Activated CD8-positive, alpha-beta memory T cell treated with anti-CD3 and anti-CD28 coated beads for 48 hours (primary cell): ENCODE measurements at places on chromosomes 6 and 20.

DNA sequence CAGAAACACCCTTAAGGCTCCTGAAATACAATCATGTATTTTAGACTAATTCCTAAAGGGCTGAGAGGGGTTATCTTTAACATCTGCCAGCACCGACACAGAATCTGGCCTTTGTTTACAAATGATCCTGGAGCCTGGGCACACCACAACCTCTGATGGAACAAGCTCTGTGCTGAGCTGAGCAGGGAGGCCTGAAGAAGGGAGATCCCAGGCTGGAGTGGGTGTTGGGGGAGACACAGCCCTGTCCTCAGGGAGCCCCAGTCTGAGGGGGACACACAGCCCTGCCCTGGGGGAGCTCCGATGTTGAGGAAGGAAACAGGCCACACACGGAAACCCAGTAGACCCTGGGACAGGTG, 130.5 kb downstream of the VEGFA start:
- DNase-seq: no peak

DNA sequence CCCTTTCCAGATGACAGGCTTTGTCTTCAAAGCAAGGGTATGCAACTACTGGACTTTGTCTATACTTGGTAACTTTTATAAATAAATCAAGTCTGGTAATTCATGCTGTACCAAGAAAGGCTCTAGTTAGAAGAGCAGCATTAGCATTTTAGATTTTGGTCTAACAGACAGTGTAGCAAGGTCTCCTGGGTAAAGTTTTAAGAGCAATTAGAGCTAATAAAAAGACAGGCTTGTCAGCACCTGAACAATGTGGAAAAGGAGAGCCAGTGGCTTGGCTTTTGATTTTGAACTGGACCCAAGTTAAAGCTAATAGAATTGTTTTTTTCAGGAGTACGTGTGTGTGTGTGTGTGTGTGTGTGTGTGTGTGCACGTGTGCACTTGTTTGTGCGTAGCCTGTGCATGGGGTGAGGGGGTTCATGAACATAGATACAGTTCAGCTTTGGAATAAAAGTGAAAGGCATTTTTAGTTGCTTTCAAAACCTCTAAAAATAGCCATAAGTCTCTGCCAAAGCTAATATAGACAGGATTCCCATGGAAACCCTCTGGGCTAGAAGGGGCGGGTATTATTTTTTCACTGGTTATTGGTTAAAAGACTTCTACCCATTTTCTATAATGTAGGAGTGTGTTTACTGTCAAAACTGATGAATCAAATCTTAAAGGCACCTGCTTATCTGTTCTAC, 138.4 kb downstream of the KCNQ5 start:
- DNase-seq: no peak

DNA sequence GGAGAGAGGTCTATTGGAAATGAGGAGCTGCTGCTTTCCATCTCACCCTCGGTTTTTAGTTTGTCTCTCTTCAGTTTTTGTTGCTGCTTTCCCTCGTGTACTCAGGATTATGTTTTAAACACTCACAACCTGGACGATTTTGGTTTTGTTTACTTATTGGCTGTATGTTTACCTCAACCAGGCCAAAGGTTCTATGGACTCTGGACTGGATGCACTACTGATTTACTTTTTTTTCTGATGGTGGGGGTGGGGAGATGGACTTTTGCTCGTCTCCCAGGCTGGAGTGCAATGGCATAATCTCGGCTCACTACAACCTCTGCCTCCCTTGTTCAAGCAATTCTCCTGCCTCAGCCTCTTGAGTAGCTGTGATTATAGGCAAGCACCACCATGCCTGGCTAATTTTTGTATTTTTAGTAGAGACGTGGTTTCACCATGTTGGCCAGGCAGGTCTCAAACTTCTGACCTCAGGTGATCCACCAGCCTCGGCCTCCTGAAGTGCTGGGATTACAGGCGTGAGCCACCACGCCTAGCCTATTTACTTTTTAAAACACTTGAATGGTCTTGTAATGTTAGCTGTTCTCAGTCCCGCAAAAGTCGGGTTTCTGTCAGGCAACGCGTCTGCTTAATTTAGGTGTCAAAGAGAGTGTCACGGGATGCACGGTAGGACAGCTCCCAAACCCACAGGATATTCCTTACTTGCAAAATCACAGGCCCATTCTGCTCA, 148.2 kb upstream of the RIPOR2 start:
- no peak for DNase-seq

DNA sequence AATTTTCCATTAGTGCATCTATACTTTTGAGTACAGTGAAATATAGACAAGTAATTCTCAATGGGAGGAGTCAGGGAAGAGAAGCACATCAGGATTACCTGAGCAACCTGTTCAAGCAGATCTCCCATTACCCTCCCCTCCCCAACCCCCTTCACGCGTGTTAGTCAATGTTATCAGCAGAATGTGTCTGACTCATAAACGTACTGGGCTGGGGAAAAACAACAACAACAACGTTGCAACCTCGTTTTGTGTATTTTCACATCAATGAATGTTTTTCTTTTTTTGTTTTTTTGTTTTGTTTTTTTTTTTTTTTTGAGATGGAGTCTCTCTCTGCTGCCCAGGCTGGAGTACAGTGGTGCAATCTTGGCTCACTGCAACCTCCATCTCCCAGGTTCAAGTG, 287.0 kb upstream of the STXBP5 start:
- DNase-seq: no peak

DNA sequence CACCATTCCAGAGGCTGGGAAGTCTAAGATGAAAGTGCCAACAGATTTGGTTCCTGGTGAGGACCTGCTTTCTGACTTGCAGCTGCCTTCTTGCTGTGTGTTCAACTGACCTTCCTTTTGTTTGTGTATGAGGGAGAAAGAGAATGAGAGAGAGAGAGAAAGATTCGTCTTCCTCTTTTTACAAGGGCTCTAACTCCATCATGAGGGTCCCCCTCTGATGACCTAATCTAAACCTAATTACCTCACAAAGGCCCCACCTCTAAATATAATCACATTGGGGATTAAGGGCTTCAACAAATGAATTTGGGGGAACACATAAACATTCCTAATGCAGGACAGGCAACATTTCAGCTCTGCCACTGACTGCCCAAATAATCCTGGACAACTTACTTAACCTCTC, 130.7 kb downstream of the PLCB1 start:
- no peak for DNase-seq

GRCh38 chr6:164247106-164247505, 832.6 kb downstream of the QKI start:
- no peak for DNase-seq

GRCh38 chr6:30727920-30728553, 7.9 kb downstream of the TUBB start:
- no peak for DNase-seq

DNA sequence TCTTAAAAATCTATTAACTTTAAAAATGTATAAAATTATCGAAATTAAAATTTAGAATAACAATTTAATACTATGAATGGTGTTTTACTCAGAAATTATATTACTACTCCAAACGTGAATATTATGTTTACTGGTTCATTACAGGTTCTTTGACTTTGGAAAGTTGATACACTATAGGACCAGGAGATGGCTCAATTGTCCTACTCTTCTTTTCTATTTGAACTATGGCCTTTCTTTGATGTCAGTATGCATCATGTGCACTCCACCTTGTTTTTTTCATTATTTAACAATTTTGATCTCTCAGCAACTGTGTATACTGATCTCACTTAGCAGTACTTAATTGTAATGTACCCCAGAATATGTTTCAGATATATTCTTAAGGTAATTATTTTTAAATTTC, 391.5 kb upstream of the MANEA start:
- no peak for DNase-seq

- no peak for DNase-seq
These were observed 421.8 kb upstream of the SLC35B3 start for GRCh38 chr6:8857160-8857559.

GRCh38 chr20:33863440-33864323, 52.5 kb downstream of the CHMP4B start:
- no peak for DNase-seq

- DNase-seq: no peak
These were observed 37.5 kb downstream of the FKBP5 start for GRCh38 chr6:35651244-35651643.

DNA sequence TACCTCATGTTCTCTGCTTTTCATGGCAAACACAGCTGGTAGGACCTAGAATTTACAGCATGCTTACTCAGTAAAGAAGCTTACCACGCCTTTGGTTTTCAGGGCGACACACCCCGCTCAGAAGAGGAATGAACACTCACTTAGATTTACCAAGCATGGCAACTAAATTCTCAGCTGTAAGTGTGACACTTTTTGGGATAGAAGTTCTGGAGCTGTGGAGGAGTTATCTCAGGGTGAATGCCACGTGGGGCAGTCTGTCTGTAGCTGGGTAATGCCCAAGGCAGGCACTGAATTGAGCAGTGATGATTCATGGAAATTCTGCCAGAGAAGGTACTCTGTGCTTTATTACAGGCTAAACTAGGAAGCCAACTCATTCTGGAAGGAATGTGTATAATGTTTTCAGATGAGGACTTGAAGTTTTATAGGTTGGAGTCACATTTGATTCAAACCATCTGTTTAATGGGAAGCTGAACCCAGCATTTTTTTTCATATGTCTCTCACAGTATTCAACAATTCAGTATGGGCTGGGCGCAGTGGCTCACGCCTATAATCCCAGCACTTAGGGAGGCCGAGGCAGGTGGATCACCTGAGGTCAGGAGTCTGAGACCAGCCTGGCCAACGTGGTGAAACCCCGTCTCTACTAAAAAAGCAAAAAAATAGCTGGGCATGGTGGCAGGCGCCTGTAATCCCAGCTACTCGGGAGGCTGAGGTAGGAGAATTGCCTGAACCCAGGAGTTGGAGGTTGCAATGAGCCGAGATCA, 3.5 kb upstream of the PRIM2 start:
- no peak for DNase-seq

- DNase-seq: no peak
These were observed 107.8 kb downstream of the FBXO5 start for GRCh38 chr6:152874846-152875568.

GRCh38 chr20:25319241-25320034, 71.2 kb downstream of the ABHD12 start:
- no peak for DNase-seq

DNA sequence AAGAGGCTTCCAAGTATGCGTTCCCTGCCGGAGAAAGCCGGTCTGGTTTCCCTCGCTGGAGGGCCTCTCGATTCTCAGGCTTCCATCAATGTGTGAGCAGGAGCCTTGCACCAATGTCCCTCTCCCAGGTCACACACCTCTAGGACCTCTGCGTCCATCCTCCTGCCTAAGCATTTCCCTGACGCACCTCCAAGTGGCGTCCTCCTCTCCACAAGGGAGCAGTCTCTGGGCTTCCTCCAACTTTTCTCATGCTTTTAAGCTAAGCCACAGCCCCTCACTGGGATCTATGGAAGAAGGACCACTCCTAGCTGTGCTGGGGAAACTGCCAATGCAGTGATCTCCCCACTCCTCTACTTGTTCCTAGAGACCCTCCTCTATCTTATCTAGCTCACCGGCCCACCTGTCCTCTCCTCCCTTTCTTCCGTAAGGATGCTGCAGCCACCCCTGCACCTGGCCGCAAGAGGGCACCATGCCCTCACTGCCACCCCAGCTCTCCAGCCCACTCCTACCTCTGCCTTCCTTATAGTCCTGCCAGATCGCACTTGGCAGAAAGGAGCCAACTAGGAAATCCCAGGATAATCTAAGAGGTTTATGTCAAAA, 258.7 kb downstream of the LRFN2 start:
- DNase-seq: no peak

DNA sequence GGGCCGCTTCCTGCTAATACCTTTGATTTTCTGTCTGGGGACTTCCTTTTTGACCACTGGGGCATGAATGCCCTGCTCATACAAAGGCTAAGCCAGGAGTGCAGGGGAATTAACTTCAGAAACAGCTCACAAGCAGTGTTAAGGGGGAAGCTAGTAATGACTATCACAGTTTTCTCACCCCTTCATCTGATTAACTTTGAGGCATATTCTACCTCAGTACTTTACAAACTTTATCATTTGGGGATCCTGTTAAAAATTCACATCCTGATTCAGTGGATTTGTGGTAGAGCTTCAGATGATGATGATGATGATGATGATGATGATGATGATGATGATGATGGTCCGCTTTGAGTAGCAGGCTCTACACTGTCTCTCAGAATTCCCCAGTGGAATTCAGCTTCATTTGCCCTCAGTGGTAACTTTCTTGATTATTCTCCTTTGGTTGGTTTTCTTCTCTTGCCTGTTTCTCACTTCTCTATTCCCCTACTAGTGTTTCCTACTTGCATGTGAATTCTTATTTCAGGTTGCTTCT, 78.4 kb upstream of the TMEM170B start:
- no peak for DNase-seq

DNA sequence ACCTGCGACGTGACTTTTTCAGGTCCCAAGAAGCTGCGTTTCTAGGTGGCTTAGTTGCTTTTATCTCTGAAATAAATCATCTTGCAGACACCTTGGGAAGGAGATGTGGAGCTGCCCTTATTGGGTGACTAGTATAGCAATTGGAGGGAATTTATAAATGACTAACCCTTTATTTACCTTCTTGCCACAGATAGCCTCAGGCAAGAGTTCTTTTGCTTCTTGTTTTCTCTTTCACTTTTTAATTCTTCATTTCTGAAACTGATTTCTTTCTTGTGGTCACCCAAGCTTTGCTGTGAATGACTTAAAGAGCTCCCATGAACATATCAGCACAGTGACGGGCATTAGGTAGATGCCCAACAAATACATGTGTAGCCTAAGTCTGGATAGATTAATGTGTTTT, 3.0 kb downstream of the ADGRF4 start:
- no peak for DNase-seq

- no peak for DNase-seq
These were observed 150.2 kb downstream of the CDH26 start for GRCh38 chr20:60108397-60108796.

GRCh38 chr6:16698997-16699868, 62.0 kb downstream of the ATXN1 start:
- no peak for DNase-seq

GRCh38 chr6:34486106-34486740, 20.3 kb downstream of the PACSIN1 start:
- no peak for DNase-seq

DNA sequence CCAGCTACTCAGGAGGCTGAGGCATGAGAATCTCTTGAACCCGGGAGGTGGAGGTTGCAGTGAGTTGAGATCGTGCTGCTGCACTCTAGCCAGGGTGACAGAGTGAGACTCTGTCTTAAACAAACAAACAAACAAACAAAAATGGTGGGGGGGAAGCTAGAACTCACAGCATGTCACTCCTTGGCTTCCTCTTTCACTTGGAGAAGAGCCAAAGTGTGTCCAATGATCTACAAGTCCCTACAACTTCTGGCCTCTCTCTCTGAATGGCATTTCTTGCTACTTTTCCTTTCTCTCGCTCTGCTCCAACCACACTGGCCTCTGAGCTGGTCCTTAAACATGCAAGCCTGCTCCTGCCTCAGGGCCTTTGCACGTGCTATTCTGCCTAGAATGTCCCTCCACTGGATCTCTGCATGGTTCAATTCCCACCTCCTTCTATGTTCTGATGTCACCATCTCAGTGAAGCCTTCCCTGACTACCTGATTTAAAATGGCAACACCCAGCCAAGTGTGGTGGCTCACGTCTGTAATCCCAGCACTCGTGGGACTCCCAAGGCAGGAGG, 8.1 kb downstream of the TLDC2 start:
- no peak for DNase-seq

- no peak for DNase-seq
These were observed 14.7 kb upstream of the SIM1 start for GRCh38 chr6:100479179-100480035.
